Ammon's horn (tissue), 1 donor: ENCODE measurements at places on chromosomes 1 and 21.

DNA sequence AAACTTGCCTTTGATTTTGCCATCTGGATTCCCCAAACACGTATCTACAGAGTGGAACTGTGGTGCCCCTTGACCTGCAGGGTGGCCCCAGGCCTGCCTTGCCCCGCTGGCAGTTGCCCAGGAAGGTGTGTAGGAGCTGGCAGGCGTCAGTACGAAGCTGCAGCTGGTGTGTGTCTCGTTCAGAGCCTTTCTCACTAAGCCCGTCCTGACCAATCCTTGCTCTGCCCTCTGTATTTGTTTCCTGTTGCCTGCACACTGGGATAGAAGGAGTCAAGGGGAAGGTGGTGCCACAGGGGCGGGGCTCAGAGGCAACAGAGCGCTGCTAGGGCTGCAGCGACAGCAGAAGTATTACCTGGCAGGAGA is 5.2 kb upstream of the VSIG8 start:
- DNase-seq, result no peak

- DNase-seq, result no peak
These were observed 8.6 kb upstream of the EPHA2 start for GRCh38 chr1:16164213-16165072.

DNA sequence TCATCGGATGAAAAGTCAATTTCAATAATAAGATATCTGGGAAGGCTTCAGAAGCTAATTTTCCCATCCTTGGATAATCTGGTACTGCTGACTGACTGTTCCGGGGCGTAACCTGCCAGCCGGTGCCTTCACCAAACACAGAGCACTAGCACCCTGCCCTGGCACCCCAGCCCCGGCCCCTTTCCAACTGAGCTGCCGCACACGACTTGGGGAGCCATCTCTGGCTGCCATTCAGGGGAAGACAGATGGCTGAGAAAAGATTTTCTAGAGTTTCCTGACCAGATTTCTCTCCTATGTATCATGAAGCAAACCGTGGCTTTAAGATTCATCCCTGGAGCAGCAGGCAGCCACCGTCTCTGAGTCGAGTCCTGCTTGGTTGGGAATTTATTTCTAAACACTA is 96.0 kb upstream of the SYT6 start:
- no peak for DNase-seq

- DNase-seq, result peak; percentile 8
These were observed 18.4 kb upstream of the REG4 start for GRCh38 chr1:119829625-119830024.

GRCh38 chr1:29364101-29364678 is 127.9 kb downstream of the PTPRU start:
- no peak for DNase-seq

DNA sequence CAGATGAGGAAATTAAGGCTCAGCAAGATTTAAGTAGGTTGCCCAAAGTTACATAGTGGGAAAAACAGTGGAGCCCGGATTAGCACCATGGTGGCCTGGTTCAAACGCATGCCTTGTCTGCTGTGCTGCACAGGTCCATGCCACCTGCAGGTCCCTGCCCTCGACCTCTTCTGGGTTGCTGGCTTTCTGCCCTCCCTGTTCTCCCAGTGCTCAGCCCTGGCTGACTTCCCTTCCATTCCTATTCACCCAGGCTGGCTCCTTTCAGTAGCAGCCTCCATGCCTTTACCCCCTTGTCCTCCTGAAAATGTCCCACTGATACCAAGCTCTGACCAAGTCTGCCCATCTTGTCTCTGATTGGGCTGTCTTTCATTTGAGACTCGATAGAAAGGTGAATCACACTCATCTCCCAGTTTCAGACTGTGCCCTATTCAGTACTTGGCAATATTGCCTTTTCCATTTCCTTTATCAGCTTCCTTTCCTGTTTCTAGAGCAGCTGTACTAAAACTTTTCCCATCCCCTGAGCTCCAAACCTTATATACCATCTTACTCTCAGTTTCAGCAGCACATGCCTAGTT is 75.8 kb downstream of the ST3GAL3 start:
- no peak for DNase-seq

- no peak for DNase-seq
These were observed 8.0 kb upstream of the ZNF362 start for GRCh38 chr1:33248244-33248643.

DNA sequence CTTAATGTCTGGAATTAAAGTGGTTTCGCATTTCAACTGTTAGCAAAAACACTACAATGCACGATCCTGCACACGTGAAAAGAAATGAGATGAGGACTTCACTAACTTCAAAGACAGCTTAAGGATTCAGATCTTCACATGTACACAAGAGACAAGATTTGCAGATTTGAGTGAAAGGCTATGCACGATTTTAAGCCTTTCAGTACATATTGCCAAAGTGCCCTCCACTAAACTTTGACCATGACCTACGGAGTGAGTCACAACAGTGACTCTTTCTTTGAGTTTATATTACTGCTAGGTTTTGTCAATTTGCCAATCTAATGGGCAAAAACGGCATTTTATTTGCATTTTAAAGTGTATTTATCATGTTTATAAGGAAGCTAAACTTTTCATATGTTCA is 41.2 kb upstream of the CR1L start:
- DNase-seq, result no peak

DNA sequence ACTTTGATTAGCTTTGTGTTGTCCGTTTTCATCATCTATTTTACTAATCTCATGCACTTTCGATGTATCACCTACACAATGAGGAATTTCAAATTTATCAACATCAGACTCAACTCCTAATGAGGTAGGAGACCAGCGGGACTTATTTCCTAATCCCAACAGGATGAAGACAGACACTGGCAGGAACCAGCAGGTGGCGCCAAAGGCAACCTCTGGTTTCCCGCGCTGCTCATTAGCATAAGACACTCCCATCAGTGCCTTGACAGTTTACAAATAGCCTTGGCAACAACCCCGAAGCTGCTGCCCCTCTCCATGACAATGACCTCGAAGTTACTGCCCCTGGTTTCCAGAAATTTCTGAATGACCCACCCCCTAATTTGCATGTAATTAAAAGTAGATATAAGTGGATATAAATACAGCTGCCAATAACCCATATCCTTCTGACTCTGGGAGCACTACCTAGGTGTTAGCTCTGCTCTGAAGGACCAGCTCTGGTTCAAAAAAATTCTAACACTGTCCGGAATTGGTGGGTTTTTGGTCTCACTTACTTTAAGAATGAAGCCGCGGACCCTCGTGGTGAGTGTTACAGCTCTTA is 974.8 kb downstream of the ADGRL2 start:
- DNase-seq, result peak; percentile 54
